ENCODE measurements at places on chromosomes 1 and 21.

DNA sequence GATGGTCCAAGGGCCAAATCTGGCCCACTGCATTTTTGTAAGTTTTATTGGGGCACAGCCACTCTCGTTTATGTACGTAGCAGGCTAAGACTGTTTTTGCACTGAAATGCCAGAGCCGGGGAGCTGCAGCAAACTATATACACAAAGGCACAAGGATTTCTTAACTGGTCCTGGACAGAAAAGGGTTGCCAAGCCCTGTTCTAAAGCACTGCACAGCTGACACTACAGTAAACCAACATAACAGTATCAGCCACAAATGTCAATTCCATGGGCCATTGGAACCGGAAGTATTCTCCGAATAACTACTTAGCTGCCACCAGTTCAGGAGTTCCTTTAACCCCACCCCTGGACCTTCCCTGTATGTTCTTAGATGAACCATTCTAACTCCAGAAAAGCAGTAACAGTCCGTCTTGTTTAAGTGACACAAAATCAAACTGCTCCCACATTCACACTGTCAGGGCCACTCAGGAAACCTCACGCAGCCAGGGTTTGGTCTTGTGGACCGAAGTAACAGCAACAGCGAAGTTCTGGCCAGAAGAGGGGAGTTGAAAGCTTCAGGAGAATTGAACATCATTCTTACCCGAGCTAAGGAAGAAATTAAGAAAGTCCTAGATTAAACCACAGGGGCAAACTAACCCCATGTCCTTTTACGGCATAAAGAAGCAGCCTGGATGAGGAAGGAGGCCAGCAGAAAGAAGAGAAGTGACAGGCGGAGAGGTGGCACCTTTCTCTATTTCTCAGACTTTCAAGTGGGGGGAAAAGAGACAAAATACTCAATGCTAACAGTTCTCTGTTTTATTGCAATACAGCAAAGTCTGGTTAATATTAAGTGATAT is 49.2 kb downstream of the COQ8A start:
- no peak for DNase-seq

- no peak for DNase-seq
Measured at GRCh38 chr1:232964601-232965000, 14.2 kb downstream of the NTPCR start.

DNA sequence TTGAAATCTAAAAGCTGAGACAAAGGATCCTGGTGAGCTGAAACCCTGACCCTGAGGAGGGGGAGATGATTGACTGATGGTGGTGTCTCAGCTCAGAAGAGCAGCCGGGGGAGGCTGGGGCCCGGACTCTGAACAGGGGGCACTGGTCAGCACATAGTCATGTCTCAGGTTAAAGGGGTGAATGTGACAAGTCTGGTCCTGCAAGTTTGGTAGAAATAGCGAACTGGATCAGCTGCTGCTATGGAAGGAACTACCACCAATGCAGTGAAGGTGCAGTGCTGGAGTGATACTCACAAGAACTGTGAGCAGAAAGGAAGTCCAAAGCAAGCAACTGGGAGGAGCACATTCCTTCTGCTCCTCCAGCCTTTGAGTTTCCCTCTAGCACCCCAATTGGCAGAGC is 98.8 kb upstream of the SSX2IP start:
- no peak for DNase-seq

- no peak for DNase-seq
Measured at GRCh38 chr1:6072774-6073479, 27.2 kb downstream of the KCNAB2 start.

GRCh38 chr1:54215523-54215922 is 15.6 kb downstream of the MRPL37 start:
- no peak for DNase-seq

DNA sequence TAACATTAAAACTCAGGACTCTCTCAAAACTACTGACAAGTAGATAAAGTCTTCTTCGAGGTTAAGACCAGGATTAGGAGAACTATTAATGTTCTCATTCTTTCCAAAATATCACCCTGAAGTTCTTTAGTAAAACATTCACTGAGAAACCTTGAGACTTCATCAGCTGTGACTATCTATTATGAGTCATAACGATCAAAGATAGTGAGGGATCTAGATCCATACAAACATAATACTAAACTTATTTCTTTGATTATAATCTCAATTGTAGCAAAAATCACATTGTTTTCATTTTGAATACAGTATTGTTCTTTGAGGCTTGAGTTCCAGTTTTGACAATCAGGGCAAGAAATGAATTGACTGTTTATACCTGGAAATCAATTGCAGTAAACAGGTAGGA is 11.1 kb downstream of the PYHIN1 start:
- no peak for DNase-seq

DNA sequence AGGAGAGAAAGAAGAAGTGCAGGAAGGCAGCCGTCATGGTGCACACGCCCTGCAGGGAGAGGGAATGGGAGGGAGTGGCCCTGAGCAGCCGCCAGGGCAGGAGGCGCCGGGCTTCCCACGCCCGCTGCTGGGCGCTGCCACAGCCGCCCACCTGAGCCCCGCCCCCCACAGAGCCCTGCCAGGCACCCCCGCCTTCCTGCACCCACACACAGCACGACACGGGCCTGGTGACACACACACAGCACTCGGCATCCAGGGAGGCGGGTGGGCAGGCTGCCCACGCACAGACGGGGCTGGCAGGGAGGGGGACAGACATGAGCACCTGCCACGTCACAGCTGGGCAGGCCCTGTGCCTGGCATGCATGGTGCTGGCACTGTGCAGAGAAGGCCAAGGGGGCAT is 27.5 kb downstream of the ADGRB2 start:
- DNase-seq: no peak

GRCh38 chr1:51336711-51337110 is 6.3 kb upstream of the TTC39A start:
- no peak for DNase-seq
